Esophagus mucosa (tissue), 1 donor: ENCODE measurements at places on chromosomes 5 and 9.
A peak's percentile ranks its signal among the peaks of the same experiment; 100 is the strongest.

GRCh38 chr9:96004379-96004778, 128.9 kb downstream of the ERCC6L2 start:
- no peak for ATAC-seq

DNA sequence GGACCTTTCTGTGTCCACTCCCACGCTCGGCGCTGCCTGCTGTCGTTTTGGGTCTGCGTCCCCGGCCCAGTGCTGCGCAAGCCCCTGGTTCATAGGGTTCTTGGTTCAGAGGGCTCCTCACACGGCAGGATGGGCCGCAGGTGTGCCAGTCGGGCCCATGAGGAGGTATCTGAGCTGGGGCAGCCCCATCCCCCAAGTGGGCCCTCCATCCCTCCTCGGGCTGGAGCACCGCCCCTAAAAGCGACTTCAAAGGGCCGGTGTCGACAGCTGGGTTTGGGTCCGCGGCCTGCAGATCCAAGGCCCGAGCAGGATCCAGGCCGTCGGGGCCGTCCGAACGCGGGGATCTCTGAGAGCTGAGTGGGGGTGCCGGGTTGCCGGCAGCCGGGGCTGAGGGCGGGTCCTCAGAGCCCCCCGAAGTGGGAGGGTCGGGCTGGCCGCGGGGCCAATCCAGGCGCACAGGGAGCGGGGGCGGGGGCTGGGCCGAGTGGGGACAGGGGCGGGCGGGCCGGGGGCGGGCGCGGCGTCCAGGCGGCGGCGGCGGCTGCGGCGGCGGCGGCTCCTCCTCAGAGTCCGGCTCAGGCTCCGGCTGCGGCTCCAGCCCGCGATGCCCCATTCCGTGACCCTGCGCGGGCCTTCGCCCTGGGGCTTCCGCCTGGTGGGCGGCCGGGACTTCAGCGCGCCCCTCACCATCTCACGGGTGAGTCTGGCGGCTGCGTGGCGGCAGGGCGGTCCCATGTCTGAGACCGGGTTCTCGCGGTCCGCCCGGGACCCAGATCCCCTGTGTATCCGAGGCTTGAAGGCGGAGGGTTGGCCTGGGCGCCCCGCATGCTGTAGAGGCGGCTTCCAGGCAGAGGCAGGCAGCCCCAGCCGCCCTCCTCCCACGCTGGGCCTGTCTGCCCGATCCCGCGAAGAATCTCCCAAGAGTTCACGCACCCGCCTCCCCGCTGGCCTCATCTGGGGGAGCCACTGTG, at the start of gene PDLIM4:
Gene PDLIM4, plus strand, starts transcription at position 566 of the 971 bp plus-strand sequence. Its CDS starts 39 bp downstream, at position 605.
- ATAC-seq = no peak

- peak; percentile 38 for ATAC-seq
These were observed 553 bp downstream of the MAP3K1 start for GRCh38 chr5:56815658-56816545.

GRCh38 chr5:173542964-173543363, 73.5 kb downstream of the BOD1 start:
- ATAC-seq = no peak
